ENCODE measurements at places on chromosomes 4 and X.

DNA sequence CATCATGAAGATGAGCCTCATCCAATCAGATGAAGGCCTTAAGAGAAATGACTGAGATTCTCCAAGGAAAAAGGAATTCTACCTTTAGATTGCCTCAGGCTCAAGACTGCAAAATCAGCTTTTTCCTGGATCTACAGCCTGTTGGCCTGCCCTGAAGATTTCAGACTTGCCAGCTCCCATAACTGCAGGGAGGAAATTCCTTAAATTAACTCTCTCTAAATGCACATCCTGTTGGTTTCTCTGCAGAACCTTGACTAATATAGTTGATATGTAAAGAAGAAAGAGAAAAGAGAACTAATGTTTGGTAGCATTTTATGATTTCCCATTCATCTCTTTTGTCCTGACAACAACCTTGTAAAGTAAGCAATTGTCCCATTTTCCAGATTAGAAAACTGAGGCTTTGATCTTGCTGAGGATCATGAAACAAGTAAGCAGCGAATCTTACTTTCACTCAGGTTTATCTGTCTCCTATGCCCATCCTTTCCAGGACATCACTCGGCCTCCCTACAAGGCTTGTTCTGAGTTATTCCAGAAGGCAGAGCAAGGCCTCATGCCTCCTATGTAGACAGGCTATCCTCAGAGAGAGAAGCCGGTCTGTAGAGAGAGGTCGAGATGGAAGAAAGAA, 115.0 kb upstream of the LDB2 start:
- no peak for DNase-seq

GRCh38 chr4:13455411-13455810, 28.7 kb downstream of the RAB28 start:
- DNase-seq: no peak

GRCh38 chr4:5906191-5906590, 13.3 kb upstream of the CRMP1 start:
- no peak for DNase-seq

GRCh38 chr4:154160519-154161301, 330.9 kb downstream of the DCHS2 start:
- DNase-seq: no peak

DNA sequence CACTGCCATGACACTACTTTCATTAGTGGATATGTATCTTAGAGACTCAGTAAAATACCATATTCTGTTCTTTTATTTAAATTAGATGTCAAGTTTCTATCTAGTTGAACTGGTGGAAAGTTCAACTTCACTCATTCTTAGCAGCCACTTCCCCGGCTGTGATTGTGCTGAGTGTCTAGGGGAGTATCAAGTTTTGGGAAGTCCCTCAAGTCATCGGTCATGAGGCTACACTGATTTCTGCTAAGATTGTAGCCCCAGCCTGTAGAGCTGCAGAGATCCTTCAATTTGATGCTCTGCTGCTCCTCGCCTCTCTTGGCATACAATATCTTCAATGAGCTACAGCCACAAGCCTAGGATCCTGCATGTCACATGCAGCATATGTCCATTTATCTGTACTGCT, 53.9 kb downstream of the DMP1 start:
- no peak for DNase-seq

GRCh38 chr4:4856071-4857000, 3.1 kb upstream of the MSX1 start:
- DNase-seq: no peak

GRCh38 chr4:28228561-28229491, 1368.2 kb downstream of the STIM2 start:
- no peak for DNase-seq

- no peak for DNase-seq
Measured at GRCh38 chr4:76178296-76178695, 30.1 kb upstream of the NUP54 start.

GRCh38 chrX:51866210-51866609, 27.2 kb upstream of the MAGED1 start:
- no peak for DNase-seq

- DNase-seq: no peak
Measured at GRCh38 chr4:73707918-73708577, 32.3 kb upstream of the CXCL8 start.

GRCh38 chr4:119580293-119580692, 48.3 kb downstream of the PDE5A start:
- DNase-seq: no peak

DNA sequence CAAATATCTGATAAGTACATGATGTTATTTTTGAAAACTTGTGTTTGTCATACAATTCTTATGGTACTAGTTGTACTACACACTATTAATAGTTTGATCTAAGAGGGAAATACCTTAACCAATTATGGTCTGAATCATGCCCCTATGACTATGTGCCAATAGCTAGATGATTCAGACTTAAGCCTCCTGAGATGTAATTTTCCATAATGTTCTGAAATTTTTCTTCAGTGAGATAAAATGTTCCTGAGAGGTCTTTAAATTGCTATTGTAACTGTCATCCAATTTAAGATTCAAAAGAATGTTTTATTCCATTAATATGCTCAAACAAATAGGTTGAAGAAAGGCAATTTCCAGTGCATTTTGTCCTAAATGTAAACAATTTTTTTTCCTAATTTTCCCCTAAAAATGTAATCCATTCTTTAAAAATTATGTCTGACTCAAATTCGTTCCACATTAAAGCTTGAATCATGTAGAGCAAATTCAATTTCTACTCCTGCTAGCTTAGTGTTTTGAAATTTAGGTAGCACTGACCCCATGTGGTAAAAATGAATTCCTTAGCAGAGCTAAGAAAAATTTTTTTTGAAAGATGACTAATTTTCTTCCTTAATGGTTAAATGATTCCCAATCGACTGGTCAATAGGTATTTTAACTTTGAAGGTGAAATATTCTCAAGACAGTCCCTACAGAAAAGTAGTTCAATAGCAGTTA, 49.1 kb downstream of the APOOL start:
- no peak for DNase-seq

- no peak for DNase-seq
Measured at GRCh38 chr4:98518559-98519267, 139.7 kb downstream of the TSPAN5 start.

DNA sequence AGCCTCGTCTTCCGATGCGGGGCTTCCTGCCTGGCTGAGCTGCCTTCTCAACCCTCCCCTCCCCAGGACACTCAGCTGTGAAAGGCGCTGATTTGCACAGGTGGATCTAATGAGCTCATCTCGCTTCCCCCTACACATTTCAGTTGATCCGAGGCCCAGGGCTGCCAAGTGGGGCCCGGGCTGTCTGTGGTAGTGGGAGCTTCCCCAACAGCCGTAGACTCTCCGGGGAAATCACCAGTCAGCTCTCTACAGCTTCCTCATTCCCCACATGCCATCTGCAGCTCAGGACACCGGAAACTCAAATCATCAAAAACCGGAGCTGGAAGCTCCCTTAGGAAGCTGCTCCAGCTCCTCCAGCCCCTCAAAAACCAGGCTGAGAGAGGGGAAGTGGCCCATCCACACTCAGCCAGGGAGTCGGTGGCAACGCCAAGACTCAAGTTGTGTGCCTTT, 56.2 kb downstream of the SMIM20 start:
- DNase-seq: no peak
